SW 1271 (cell line): ENCODE measurements at places on chromosomes 12 and 14.

DNA sequence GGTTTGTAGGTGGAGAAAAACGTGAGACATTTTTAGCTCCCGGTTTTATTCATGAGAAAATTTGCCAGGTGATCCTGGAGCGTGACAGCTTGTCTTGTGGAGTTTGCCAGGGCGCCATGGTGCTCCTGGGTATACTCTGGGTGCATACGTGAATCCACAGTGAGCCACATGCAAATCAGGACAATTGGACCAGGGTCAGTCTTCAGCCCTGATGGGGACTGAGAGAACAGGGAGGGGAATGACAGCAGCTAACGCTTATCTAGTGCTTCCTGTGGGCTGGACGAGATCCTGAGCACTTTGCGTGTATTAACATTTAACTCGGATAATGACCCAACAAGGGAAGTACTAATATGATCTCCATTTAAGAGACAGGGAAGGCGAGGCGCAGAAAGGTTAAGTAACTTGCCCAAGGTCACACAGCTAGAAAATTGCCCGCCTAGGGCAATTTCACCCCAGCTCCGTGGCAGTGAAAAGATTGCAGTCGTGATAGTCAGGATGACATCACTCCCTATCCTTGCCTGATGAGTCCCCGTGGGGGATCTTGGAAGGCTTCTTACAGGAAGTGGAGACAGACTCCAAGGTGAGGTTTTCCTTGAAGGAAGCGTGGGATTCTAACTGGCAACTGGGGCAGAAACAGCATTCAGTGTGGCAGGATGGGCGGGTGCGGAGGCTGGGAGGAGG lies 118.4 kb upstream of the NCOR2 start:
- no peak for DNase-seq

GRCh38 chr12:17592472-17592871 lies 497.5 kb downstream of the RERGL start:
- no peak for DNase-seq

DNA sequence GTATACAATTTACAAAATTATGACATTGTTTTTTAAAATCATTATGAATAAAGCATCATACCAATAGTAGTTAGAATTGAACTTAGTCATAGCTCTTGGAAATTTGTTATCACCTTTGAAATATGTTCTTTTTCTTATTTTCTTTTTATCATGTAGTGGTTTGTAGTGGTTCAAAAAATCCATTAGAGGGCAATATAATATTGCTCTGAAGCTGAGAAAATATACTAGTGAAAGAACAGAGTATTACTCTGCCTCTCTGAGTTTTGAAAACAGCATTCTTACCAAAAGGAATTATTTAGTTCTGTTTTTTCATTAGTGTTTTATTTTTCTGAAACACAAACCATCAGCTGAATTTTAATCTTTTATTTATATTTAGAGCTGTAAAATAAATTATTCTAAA lies 76.2 kb downstream of the PDZRN4 start:
- no peak for DNase-seq

- no peak for DNase-seq
These were observed 16.5 kb downstream of the ITPK1 start for GRCh38 chr14:93099196-93099595.

GRCh38 chr12:98431089-98431488 lies 84.3 kb upstream of the TMPO start:
- no peak for DNase-seq

DNA sequence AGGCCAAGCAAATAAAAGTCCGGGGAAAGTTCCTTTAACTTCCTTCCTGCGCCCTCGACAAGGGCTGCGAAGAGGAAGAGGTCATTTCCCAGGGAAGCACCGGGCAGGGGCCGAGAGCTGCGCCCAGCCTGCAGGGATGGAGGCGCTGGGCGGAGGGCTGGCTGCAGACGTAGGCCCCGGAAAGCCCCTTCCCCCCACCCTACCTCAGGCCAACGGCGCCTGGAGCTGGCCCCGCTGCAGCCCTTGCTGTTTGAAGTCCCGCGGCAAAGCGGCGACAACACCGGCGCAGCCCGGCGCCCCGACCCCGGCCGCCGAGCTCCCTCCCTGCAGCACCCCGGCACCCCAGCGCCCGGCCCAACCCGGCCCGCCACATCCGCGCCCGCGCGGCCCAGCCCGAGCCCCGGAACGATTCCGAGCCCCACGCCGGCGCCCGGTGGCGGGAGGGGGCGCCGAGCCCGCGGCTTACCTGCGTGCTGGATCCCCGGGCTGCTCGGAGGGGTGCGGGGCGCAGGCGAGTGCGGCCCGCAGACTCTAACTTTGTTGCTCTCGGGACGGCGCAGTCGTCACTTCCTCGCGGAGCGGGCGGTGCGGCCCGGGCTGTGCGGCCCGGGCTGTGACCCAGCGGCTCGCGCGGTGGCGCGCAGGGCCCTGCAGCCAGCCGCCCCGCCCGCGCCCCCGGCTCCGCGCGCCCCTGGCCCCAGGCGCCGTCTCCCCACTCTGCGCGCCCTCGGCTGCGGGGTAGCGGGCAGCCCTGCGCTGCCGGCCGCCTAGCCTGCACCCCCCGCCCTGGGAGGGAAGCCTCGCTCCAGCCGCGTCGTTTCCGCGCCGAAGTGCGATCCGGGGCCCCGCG lies 64.8 kb upstream of the PTGR2 start:
- peak; percentile 22 for DNase-seq

DNA sequence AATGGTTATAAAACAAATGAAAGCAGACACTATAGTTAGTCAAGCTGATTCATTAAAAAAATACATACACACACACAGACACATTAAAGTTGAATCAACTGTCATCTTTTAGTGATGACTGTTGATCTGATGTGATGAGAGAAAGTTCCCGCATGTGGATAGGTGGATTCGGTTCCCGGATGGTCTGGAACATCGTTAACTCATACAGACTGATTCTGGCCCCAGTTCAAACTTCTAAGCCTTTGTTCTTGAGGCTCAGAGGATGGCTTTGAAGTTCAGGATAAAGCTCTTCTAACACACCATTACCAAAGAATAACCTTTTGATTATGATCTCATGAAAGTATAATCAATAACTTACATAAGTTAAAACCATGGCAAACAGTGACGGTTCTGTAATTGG lies 27.5 kb downstream of the WIF1 start:
- DNase-seq = no peak

DNA sequence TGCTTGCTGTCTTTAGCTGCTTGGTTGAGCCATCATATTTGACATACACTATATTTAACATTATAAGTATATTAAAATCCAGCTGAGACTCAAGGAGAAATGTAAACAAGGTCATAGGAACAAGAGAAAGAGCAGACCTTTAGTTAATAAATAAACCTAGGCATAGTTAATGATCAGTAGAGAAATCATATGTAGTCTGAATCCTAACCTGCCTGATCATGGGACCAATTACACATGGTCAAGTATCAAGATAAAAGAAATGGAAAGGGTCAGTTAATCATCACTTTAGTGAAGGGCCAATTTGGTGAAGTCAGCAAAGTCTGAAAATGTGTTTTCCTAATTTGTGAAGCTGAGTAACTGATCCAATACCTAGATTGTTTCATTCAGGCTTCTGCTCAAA lies 7.5 kb downstream of the RNF212B start:
- DNase-seq = no peak

DNA sequence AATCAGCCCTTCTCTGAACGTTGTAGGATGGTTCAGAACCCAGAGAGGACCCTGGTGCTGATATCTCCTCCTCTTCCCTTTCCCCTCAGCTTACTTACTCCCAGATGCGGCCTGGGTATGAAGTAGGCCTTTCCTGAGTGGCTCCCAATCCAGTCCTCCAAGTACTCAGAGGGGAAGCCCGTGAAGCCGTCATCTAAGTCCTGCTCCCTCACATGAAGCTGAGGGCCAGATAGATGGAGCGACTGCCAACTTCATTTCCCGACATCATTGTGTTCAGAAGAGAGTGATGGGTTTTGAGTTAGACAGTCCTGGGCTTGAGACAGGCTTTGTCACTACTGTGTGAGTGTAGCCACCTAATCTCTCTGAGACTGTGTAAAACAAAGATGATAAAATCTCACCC lies 2.7 kb downstream of the APOLD1 start:
- DNase-seq = no peak

DNA sequence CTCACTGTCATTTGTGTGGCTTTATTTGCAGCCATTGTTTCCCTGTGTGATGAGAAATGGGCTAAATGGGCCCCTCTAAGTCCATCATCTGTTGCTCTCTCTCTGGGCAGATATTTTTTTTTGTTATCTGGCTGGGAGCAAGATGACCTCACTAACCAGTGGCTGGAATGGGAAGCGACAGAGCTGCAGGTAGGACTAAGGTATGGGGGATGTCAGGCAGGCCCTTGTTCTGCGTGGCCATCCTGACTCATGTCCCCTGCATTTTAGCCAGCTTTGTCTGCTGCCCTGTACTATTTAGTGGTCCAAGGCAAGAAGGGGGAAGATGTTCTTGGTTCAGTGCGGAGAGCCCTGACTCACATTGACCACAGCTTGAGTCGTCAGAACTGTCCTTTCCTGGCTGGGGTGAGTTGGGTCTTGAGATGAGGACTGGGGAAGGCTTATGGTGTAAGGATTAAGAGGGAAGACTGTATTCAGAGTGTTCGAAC lies 1.3 kb downstream of the MARS1 start:
- DNase-seq = no peak

DNA sequence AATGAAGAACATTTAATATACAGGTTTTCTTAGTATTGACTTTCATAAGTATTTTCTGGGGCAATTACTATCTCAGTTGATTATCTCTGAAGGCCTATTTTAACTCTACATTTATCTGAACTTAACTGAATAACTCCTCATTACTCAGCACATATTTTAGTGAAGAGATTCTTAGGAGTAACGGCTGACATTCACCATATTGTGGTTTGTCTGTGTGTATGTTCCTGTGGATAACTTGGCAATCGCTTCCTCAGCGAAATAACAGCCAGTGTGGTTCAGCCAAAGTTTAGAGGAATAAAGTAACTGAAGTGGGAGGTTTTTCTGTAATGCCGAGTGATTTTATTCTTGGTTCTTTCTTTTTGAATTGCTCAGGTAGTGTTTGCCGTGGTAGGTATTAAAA lies 168.0 kb downstream of the RAD51B start:
- DNase-seq = no peak

DNA sequence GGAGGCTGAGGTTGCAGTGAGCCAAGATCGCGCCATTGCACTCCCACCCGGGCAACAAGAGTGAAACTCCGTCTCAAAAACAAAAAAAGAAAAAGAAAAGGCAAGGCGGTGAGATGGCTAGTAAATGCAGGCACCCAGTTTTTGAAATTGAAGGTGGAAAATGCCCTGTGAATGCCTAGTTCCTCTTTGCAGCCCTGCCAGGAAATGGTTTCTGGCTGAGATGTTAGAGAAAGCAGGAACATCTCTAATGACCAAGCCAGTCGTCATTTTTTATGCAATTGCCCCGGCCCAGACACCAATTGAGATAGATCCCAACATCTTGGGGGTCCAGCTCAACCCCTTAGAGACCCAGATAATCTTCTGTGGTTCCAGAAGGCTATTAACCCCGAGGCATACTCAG lies 17.0 kb downstream of the SLC8A3 start:
- DNase-seq = no peak

GRCh38 chr12:53764615-53765014 lies 12.8 kb upstream of the CISTR start:
- DNase-seq = no peak

DNA sequence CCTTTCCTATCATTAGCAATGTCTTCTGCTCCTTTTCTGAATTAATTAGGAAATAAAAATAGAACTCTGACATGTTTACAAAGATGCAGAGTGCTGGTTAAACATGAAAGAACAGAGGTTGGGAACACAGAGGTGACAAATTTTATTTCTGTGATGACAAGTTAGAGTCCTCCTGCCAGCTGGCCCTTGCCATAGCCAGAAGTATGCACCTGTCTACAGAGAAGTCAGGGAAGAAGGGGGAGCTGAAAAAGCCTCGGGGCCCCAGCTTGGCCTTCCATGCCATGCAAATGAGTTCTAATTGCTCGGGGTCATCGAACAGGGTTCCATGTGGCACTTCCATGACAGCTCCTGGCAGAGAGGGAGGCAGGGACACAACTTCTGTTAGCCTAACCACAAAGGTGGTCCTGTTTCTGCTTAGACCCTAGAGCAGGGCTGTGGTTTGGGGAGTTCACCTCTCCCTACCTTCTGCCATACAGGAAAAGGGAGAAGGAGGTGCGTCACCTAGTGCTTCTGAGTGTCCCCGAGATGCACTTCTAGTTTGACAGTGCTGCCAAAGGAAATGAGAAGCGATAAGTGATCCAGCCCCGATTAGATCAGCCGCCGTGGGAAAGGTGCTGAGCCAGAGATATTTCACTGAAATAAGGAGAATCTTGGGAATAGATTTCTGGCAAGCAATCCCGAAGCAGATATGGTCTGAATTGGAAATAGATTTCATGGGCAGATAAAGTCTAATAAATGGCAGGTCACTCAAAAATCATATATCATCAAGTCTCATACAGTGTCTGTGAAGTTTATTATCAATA lies 155.8 kb upstream of the FOXN3 start:
- DNase-seq = no peak
